T47D (cell line): ENCODE measurements at places on chromosomes 3 and 15.

DNA sequence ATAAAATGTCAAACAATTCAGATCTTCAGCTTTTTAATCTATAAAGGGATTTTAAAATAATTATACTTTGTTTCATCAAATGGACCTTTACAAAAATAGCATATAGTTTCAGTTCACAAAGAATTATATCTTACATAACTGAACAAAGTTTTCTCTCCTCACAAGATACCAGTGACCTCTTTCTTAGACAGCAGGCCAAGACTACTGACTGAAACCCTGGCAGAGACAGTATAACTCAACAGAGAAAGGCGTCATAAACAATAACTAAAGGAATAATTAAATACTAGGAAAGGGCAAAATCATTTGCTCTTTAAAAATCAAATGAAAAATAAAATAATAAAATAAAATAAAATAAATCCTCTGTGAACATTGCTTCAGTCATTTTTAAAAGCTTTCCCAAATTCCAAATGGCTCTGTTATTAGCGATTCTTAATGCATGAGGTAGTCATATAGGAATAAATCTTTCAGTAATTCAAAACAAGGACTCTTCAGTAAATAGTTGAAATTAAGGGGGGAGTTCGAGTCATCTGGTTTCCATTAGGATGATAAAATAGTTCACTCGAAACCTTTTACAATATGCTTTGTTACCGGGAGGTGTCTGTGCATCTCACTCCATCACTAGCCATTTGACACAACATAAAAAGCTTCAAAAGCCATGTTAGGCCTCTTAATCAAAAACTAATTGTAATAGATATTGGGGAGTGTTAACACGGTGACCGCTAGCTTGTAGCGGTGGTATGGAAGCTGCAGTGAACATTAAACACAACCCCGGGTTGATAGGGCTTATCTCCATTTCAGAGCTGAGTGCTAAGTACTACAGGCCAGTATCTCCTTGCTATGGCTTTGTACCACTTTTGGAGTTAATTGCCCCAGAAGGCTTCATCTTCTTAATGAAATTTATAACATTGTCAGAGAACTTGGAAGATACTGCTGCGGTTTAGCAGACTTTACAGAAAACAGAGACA, 142.9 kb upstream of the NR2F2 start:
- no peak for DNase-seq

DNA sequence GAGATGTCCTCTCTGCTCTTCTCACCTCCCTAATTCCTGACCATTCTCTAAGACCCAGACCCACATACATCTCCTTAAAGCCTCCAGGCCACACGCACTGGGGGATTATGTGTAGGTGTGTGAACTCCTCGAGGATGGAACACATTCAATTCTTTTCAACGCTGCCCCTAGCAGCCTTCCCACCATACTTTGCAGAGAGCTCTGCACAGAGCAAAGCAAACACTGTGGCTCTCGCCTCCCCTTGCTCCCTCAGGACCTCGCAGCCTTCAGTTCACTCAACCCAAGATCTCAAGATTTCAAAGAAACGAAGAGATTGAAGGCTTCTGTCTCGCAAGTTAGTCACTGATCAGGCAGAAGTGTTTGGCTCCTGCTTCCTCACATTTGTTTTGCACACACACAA, 6.0 kb downstream of the ACTC1 start:
- DNase-seq, result no peak

- peak; percentile 22 for DNase-seq
Observed at GRCh38 chr3:69200384-69201068, 78.1 kb upstream of the LMOD3 start.

GRCh38 chr3:144636833-144637232, 665.2 kb downstream of the DIPK2A start:
- DNase-seq, result peak; percentile 24

DNA sequence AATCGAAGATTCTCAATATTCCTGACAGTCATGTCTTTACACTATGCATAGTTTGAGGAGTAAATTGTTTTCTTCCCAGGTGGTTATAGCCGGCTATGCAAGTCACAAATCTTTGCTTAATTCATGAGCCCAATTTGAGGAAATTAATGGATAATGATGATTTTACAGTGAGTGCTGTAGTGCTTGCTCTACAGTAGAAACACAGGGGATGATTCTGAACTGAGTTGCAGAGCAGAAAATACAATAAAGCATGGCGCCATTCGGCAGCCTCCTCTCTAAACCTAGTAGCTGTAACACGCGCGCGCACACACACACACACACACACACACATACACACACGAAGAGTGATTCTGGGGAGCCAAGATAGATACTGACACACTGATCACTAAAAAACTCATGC, 181.7 kb upstream of the DPH6 start:
- DNase-seq, result no peak

DNA sequence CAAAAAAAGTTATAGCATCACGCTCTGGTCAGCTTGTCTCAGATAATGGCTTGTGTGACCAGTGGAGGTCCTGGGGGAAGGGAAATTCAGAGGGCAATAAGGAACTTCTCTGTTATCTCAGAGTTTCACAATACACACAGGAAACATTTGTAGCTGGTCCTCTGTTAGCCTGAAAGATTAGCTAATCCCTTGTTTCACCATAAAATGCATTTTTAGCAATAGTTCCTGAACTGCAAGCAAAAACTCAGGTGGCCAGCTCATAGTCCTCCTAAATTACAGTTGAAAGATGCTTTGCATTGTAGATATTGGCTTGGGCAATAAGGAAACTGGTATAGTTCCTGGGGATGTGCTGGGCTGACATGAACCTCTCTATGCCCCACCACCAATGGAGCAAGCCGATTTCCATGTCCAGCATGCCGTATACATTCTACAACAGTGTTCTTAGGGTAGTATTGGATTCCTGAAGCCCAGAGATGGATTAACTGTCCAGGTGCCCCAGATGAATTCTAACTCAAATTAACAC, 141.5 kb upstream of the TBL1XR1 start:
- DNase-seq, result no peak

DNA sequence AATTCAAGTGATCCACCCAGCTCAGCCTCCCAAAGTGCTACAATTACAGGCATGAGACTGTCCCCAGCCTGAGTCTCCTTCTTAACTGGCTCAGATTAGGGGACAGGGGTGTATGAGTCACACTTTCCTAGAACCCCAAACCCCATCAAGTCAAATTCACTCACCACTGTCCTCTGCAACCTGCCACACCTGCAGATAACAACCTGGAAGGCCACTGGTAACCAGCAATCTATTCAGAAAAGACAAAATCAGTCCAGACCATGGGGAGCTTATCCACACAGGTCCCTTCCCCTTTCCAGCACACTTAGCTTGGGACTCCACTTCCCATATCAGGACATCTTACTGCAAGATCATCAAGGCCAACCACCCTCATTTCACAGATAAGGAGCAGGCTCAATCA, 6.4 kb downstream of the WDR73 start:
- DNase-seq, result no peak

DNA sequence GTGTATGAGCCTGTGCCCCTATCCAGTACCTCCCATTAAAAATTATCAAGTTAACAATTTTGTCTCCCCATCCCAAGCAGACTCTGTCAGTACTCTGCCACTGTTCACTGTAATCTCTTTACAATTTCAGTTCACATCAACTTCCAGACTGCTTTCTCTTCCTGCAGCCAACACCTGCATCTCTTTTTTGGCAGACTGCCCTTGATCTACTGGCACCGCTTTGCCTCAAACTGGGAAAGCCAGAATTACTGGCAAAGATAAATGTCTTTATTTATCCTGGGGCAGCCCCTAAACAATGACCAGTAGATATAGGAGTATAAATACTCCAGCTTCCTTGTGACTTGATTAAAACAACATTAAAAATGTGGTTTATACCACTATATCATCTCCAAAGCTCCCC, 494.1 kb downstream of the ZNF385D start:
- DNase-seq, result no peak

DNA sequence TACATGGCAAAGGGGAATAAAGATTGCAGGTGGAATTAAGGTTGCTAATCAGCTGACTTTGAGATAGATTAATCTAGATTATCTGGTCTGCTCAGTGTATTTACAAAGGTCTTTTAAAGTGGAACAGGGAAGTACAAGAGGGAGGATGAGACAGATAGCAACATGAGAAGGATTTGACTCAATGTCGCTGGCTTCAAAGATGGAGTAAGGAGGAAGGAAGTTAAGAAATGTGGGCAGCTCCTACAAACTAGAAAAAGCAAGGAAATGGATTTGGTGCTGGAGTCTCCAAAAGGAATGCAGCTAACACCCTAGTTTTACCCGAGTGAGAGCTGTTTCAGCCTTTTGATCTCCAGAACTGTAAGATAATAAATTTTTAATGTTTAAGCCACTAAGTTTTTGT, 180.7 kb upstream of the TTC14 start:
- no peak for DNase-seq

GRCh38 chr3:72346526-72346926, 501.7 kb downstream of the SHQ1 start:
- DNase-seq, result no peak

DNA sequence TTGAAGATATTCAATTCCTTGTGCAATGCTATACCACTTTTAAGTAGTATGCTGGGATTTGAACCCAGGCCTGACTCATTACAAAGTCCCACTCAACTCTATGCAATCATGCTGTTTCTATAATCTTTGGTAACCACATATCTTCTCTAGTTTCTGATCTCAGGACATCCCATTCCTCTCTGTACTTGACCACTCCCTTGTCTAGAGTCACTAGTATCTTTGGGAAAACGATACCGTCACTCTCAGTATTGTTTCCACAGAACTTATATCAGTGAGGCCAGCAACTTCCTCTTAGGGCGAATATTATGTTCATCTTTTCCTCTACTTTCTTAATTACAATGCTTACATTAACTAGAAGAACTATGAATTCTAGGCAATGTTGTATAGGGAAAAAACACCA, 137.3 kb upstream of the TSPAN3 start:
- DNase-seq, result no peak

GRCh38 chr15:75230551-75231371, 27.4 kb upstream of the GOLGA6C start:
- DNase-seq, result no peak

DNA sequence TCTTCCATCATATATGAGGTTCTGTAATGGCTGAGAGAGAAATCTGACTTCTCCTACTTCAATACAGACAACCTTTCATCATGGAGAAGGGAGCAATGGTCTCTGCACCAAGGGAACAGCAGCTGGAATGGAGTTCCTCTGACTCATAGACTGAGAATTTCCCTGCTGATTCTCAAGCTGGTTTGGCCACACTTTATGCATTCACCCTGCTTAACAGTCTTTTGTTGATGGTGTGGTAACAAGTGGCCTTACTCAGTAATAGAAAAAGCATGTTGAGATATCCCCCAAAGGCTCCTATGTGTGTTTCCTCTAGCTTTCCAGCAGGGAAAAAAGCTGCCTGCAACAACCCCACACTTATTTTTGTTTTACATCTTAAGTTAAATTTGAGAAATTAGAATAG, 138.1 kb downstream of the GREM1 start:
- DNase-seq, result no peak

DNA sequence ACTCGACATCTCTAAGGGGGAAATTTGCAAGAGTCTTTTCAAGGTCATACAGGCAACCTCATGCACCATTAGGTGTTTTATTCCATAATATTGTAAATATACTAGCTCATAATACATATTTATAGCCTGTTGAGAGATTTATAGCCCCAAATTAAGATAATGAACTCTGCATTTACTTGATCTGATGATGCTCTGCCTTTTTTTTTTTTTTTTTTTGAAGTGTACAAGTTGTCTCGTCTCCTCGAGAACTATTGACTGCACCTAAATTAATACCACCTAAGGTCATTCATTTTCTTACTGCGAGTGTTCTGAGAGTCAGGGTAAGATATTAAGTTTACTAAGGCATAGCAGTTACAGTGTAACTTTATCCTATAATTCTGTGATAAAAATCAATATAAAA, 6.1 kb downstream of the CHRNA5 start:
- no peak for DNase-seq

DNA sequence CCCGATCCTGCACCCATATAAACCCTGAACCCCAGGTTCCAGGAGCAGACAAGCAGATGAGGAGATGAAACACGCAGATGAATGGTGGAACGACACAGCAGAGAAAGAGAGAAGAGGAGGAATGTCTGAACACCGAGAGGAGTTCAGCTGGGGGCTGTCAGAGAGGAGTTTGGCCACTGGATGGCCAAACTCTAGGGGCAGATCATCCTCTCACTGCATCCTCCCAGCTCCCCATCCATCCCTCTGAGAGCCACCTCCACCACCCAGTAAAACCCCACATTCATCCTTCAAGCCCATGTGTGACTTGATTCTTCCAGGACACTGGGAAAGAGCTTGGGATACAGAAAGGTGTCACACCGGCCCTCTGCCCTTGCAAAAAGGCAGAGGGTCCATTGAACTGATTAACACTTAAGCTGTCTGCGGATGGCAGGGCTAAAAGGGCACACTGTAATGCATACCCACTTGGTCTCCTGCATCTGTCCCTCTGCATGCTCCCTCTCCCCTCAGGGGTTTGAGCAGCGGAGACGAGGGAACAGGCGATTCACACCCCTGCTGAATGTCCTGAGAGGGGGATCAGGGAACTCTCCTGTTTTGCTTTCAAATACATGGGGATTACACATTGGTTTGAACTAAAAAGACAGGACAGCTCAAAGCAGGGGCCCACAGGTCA, 53.8 kb downstream of the TMED3 start:
- DNase-seq, result no peak

- no peak for DNase-seq
Observed at GRCh38 chr15:38208779-38209178, 43.9 kb upstream of the SPRED1 start.

DNA sequence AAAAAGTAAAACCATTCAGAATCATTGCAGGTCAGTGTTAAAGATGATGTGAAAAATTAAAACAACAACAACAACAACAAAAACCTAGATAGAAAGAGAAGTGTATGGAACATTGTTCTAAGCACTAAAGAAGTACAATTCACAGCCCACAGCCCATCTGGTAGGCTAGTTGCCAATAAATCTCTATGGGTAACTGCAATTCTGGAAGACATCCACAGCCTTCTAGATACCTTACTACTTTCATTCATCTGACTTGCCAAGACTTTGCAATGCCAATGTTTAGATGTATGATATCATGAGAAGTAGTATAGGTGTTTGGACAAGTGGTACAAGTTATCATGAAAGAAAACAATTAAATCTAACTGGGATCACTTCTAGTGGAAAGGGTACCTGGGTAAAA, 198.6 kb downstream of the VGLL3 start:
- DNase-seq, result no peak

DNA sequence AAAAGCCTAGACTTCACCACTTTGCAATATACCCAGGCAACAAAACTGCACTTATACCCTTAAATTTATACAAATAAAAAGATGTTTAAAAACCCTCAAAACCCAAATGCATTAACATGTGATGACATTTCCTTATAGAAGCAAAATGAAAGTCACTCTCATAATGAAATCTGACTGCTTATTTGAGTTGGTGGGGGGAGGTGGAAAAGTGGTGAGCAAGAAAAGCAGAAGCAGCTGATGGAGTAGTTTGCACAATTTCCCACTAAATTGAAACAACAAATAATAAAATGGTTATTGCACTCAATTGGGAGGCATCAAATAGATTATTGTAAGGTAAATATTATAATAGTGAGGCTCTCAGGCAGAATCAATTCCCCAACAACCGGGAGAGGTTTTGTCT, 54.0 kb upstream of the GADL1 start:
- DNase-seq, result no peak
